NCI-H2171 treated with DMSO at 0.1 percent for 48 hours (cell line): ENCODE measurements at places on chromosomes 6 and 20.

DNA sequence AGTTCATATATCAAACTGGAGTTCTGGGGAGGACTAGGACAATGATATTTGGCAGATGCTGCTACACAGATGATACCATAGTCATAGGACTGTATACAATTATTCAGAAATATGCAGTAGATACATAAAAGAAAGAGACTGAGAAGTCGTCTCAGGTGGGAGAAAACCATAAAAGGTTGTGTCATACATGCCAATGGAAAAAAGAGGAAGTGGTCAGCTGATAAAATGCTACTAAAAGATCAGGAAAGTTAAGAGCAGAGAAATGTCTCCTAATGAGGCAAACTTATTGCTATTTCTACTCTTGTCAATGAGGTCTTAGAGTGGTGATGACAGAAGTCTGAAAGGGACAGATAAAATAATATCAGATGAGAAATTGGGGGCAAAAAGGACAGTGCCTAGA, 407.6 kb downstream of the COL12A1 start:
- DNase-seq = no peak

DNA sequence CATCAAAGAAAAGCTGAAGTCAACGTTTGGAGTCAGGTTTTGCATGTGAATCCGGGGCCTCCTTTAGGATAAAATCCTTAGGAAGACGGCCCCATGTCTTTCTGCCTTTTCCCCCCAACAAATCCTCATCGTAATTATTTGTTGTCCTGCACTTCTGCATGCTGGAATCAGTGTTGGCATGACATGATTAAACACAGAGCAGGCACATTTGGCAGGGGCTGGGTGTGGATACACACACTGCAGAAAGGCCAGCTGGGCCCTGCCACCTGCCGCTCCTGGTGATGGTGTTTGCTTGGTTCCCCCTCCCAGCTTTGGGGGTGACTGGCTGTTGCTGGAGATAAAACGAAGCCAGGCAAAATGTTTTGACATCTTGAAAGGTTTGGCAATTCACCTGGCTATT, 46.3 kb upstream of the FOXA2 start:
- peak; percentile 4 for DNase-seq

DNA sequence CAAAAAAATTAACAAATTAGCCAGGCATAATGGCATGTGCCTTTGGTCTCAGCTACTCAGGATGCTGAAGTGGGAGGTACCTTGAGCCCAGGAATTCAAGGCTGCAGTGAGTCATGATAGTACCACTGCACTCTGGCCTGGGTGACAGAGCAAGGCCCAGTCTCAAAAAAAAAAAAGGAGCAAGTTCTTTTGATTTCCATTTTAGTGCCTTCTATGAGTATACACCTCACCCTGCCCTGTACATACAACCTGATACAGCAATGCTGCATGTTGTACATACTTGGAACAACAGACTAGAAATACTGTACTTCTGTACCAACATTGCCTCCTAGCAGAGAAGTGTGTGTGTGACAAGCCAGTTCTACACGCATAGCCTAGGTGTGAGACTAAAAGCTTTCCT, 97.3 kb upstream of the CARMIL1 start:
- no peak for DNase-seq

DNA sequence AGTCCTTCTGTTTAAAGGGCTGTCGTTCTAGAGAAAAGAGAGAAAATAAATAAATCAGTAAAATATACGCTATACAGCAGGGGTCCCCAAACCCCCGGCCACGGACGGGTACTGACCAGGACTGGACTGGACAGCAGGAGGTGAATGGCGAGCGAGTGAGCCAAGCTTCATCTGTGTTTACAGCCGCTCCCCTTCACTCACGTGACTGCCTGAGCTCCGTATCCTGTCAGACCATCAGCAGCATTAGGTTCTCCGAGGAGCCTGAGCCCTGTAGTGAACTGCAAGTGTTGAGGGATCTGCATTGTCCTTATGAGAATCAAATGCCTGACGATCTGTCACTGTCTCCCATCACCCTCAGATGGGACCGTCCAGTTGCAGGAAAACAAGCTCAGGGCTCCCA, 76.5 kb downstream of the ZNF217 start:
- DNase-seq = no peak

- DNase-seq = no peak
Measured at GRCh38 chr6:138404666-138405337, 779 bp downstream of the HEBP2 start.

DNA sequence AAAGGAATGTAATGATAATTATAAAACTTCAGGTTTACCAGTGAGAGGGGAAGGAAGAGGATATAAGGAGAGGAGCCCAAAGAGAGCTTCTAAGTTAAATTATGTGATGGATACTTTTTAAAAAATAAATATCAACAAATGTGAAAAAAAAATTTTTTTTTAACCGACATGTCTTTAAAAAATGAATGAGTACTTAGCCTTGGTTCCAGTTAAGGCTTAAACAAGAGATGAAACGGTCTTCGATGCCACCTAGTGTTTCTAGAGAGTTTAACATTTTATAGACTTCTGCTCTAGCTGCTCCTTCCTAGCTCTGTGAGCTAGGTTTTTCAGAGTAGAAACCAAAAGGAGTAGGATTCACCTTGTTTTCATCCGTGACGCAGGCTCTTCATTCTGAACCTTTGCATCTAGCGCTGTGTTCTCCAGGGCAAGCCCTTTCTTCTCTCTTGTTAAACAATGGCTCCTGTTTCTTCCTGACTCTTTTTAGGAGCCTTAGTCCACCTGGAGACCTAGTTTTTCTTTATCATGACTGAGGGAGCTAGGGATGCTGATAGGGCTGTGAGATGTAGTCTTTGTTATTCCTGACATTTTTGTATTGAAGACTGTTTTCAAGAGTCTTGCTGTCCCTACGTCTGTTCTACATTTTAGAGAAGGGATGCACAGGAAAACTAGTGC, 42.4 kb upstream of the GNRH2 start:
- peak; percentile 82 for DNase-seq

- peak; percentile 28 for DNase-seq
Measured at GRCh38 chr6:45930420-45931040, 85.1 kb downstream of the CLIC5 start.

- no peak for DNase-seq
Measured at GRCh38 chr20:10387686-10388085, 46.3 kb downstream of the MKKS start.

GRCh38 chr20:5297280-5298004, 19.3 kb downstream of the PROKR2 start:
- no peak for DNase-seq

DNA sequence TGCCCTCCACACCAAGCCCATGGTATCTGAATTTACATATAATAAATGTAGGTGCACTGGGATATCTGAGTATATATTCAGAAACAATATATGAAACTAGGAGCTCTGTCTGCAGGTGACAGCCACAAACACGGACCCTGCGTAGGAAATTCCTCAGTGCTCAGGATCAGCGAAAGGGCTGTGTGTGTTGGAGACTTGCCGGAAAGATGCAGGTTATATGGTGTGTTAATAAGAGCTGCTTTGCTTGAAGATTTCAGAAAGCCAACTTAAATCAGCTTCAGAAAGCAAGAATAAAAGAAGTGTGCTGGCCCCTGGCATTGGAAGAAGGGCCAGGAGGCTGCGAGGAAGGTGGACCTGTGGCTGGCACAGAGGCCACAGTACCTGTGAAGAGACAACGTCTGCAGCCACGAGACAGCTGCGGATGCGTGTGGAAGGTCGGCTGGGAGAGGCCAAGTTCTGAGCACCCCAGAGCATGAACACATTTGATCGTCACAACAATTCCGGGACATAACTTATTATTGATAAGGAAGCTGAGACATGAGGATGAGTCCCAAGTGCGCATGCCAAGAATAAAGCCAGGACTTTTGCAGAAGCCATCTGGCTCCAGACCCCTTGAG, 183.2 kb downstream of the DLL1 start:
- no peak for DNase-seq

GRCh38 chr6:47403801-47404200, 73.8 kb upstream of the CD2AP start:
- no peak for DNase-seq

DNA sequence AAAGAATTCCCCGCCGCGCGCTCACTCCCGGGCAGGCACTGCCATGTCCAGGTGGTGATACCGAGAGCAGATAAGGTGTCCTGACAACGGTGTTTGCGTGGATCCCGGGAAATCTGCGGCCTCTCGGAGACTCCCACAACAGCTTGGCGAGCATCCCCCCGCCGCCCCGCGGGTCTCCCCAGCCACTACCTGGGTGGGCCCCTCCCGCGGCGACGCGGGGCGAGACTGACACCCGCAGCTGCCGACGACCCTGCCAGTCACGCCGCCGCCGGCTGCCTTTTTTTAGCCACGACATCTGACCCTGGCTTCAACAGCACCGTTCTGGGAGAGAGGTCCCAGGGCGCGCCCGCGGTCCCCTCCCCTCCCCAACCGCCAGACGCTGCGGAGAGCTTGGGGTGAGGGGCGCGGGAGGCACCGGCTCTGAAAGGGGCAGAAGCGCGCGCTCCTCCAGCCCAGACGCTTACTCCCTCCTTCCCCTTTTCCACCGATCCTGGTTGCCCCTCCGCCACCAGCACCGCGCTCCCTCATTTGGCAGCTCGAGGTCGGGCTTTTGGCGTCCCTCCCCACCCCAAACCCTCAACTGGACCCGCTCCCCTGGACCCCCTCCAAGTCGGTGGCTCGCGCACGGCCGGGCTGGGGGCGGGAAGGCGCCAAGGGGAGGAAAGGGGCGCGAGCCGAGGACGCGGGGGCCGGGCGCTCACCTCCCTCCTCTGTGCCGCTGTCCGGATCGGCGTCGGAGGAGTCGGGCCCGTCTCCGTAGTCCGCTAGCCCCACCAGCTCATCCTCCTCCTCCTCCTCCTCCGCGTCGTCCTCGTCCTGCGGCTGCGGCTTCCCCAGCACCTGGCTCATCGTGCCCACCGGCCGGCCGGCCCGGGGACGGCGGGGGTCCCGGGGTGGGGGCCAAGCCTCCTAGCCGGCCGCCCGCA, 665 bp downstream of the RRAGD start:
- peak; percentile 59 for DNase-seq

DNA sequence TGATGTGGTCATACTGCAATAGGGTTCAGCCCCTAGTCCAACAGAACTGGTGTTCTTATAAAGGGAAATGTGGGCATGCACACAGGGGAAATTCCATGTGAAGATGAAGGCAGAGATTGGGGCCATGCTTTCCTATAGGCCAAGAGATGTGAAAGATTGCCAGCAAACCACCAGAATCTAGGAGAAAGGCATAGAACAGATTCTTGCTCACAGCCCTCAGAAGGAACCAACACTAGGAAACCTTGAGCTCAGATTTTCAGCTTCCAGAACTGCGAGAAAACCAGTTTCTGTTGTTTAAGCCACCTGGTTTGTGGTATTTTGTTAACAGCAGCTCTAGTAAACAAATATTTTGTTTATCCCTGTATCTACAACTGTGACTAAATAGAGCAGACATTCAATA, 197.6 kb upstream of the CITED2 start:
- DNase-seq = no peak

GRCh38 chr20:16240355-16240754, 332.9 kb downstream of the KIF16B start:
- no peak for DNase-seq

DNA sequence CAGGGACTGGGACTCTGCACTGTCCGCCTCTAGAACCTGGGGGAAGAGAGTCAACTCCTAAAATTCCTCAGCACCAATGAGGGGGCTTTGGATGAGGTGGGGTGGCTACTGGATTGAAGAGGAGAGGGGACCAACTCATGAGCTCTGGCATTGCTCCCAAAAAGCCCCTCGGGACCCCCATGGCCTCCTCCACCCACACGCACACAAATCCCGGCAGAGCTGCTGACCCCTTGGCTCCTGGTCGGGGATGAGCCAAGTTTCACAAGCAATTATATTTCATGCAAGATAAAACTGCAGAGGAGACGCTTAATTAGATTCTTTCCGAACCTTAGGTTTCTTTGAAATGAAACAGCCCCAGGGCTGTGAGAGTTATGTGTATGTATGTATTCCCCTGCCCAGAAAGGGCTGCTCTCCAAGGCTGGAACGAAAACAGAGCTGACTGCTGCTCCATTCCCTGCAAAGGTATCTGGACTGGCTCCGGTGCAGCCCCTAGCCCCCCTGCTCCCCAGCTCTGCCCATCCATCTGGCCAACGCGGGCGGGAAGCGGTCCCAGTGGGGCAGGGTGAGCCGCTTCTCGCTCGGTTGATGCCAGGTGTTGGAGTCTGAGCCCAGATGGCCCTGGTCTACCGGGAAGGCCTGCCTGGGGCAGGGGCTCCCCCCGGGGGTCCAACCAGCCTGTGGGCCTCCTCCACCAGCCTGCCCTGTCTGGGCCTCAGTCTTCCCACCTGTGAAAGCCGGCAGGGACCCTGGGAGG, 46.8 kb upstream of the STX16 start:
- DNase-seq = peak; percentile 95

GRCh38 chr20:32510601-32511357, 74.4 kb downstream of the NOL4L start:
- DNase-seq = peak; percentile 77

GRCh38 chr6:158654498-158654897, 4.6 kb downstream of the SYTL3 start:
- DNase-seq = peak; percentile 45

GRCh38 chr6:168774381-168774780, 333.4 kb downstream of the SMOC2 start:
- no peak for DNase-seq

DNA sequence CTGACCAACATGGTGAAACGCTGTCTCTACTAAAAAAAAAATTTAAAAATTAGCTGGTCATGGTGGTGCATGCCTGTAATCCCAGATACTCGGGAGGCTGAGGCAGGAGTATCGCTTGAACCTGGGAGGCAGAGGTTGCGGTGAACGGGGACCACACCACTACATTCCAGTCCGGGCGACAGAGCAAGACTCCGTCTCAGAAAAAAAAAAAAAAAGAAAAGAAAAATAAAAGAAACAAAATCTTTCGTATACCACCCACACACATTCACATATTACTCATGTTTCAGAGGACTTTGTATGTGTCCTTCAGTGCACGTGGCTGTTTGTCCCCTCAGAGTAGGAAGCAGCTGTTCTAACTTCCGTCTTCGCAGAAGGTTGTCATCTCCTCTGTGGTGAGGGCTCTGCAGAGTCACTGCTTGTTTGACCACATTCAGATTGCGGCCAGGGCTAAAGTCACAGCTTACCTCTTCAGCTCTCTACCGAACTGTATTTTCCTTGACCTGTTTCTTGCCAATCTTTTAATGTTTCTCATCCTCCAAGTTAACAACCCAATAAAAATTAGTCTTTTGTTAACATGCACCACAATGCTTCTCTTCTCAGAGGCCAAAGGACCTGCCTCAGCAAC, 36.6 kb upstream of the HIVEP1 start:
- no peak for DNase-seq

GRCh38 chr6:69696273-69696672, 100.5 kb downstream of the LMBRD1 start:
- no peak for DNase-seq

GRCh38 chr20:43913291-43914025, 1.2 kb upstream of the TOX2 start:
- DNase-seq = no peak
